Activated CD8-positive, alpha-beta memory T cell treated with anti-CD3 and anti-CD28 coated beads, Interleukin-2, amount 10 ng/mL, durations not matched to agents 7 days and 5 days (primary cell): ENCODE measurements at places on chromosomes 13 and 19. TPM values are rescaled to one million over a fixed set of nuclear protein-coding genes. Genes with fewer than 3 reads are reported as not detected.
A peak's percentile ranks its signal among the peaks of the same experiment; 100 is the strongest.

Gene ZNF729
- total RNA-seq, result not detected

Gene SIGLEC6
- total RNA-seq, result not detected

DNA sequence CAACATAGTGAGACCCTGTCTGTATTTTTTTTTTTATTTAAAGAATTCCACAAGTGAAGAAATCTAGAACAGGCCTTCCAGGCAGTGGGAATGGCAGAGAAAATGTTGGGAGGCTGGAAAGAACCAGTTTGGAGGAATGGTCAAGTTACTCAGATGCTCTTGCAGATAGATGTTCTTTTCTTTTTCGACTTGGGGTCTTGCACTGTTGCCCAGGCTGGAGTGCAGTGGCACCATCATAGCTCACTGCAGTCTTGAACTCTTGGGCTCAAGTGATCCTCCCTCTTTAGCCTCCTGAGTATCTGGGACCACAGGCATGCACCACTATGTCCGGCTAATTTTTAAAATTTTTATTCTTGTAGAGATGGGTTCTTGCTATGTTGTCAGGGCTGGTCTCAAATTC lies 662 bp downstream of the C5AR1 start:
- DNase-seq, result no peak

DNA sequence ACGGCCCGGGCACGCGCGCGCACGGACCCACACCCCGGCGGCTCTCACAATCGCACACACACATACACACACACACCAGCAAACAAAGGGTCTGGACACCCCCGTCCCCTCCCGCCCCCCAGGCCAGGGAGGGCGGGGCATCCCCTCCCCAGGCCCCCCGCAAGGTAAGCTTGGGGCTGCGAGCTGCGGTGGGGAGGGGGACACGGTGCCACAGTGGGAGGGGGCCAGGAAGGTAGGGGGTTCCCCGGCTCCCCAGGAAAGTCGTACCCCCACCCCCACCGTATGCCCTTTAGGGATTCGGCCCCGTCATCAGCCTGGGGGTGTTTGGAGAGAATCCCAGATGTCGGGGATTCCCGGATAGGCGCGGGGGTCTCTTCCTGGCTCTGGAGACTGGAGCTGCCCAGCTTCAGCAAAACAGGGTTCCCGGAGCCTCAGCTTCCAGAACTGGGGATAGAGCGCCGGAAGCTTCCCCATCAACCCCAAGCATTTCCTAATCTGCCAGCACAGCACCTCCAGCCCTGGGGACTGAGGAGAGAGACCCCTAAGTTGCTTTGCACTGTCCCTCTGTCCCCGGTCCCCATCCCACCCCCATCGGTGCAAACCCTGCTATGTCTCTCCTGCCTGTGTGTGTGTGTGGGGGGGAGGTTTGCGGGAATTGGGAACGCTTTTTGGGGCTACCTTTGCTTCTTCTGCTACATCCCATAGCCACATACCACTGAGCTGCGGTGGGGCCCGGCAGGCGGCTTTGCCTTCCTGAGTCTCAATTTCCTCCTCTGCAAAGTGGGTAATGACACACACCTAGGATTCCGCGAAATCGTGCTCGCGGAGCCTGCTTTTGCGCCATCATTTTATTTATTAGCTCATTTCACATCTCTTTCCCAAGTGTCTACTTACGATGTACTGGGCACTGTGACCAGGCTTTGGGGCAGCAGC lies 1.8 kb upstream of the CDC37 start:
- peak; percentile 89 for DNase-seq

DNA sequence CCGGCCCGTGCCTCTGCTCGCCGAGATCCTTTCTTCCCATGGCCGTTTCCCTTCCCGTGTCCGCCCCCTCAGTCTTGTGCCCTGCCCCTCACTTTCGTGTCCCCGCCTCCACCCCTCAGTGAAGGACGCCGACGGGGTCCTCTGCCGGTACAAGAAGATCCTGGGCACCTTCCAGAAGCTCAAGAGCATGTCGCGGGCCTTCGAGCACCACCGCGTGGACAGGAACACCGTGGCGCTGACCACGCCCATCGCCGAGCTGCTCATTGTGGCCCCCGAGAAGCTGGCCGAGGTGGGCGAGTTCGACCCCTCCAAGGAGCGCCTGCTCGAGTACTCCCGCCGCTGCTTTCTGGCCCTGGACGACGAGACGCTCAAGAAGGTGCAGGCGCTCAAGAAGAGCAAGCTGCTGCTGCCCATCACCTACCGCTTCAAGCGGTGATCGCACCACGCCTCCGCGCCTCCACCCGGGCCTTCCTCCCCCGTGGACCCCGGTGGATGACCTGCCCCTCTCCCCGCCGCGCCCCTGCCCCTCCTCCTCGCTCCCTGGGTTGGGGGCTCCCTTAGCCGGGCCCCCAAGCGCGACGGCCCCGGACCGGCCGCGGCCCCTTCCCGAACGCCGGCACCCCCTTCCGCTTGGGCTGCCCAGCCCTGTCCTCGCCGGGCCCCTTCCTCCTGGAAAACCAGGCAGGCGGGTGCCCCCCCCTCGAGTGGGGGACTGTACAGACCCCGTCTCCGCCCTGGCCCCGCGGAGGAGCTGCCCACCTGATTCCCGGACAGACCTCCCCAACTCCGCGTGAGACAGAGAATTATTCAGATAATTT lies 2.3 kb upstream of the U2AF2 start:
- DNase-seq, result no peak

- DNase-seq, result no peak
These were observed 903.1 kb downstream of the SLITRK6 start for GRCh38 chr13:84896128-84896527.
